ENCODE measurements at places on chromosomes 5 and 9.

DNA sequence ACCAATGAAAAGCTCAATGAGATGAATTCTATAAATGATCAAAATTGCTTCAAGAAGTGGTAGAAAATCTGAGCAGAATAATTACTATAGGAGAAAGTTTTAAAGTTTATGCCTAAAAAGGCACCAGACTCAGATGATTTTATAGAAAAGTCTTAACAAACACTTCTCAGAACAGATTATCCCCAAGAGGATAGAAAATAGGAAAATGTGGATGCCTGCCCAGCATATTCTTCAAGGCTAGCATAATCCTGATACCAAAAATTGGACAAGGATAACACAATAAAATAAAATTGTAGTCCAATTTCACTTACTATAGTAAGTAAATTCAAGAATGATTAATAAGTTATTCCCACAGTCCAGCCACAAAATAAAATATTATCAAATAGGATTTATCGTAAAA lies 397.0 kb downstream of the NR2F1-AS1 start:
- no peak for DNase-seq

DNA sequence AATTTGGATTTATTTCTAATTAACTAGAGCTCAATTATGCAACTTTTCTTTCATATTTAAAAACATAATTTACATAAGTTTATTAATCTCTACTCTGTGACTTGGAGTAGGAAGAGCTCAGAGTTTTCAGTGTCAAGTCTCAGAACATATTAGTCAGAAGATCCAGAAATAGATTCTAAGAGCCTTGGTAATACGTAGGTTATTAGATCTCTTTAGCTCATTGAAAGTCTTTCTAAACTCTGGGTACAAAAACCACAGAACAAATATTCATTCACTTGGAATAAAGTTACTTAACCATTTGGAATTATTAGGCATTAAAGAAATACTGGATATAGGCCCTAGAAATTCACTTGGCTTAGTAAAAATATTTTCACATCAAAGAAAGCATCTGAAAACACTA lies 26.3 kb upstream of the ISCA1 start:
- DNase-seq: no peak

DNA sequence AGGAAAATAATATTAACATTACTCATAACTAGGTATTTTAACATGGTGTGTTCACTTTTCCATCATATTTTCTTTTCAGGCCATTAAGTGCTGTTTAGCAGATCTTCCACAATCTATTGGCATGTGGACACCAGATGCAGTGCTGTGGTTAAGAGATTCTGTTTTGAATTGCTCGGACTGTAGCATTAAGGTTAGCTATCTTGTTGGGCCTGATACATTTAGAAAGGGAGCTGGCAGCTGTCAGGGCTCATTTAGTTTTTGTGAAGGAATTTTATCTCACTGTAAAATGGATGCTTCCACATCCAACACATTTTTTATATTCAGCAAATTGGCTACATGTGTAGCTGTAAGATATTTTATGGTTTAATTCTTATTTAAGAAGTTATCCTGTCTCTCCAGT lies 20.7 kb upstream of the TMOD1 start:
- DNase-seq: no peak

GRCh38 chr5:168836603-168837231 lies 257.5 kb upstream of the PANK3 start:
- no peak for DNase-seq

GRCh38 chr9:135320943-135321342 lies 158.6 kb upstream of the PPP1R26 start:
- DNase-seq: no peak

- no peak for DNase-seq
These were observed 171.2 kb downstream of the HSPA4 start for GRCh38 chr5:133222979-133223378.

GRCh38 chr9:113057193-113057592 lies 669 bp upstream of the ZFP37 start:
- no peak for DNase-seq

- no peak for DNase-seq
These were observed 269.8 kb downstream of the SYK start for GRCh38 chr9:91071184-91071990.

GRCh38 chr5:177123789-177124485 lies 9.6 kb upstream of the NSD1 start:
- DNase-seq: no peak

GRCh38 chr5:8700222-8700621 lies 831.3 kb downstream of the MTRR start:
- DNase-seq: no peak

DNA sequence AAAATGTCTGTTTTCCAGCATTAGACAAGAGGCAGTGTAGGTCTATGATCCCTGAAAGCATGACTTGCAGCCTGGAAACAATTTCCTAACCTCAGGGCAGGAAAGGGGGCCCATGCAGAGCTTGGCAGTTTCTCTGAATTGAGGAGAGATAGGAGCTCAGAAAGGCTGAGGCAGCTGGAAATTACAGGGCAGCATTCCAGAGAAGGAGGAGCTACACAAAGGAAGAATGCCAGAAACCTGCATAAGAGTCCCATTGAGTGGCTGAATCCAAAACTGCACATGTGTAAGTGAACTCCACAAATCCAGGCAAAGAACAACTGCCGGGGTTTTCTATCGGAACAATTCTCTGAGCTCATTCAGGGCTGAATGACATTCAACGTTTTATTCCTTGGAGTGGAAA lies 346.8 kb downstream of the PIK3R1 start:
- no peak for DNase-seq

GRCh38 chr5:59335544-59335943 lies 558.0 kb downstream of the PDE4D start:
- no peak for DNase-seq

DNA sequence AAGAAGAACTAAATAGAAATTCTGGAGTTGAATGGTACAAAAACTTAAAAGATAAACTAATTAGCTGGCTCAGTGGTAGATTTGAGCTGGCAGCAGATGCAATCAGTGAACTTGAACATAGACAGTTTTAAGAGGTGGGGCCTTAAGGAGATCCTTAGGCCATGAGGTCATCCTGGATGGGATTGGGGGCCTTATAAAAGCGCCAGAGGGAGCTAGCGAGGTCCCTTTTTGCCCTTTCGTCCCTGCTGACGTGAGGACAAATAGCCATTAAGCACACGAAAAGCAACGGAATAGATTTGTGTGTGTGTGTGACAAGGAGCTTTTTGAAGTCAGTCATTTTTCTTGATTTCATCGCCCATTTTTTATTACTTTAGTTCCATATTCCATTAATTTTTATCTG lies 83.3 kb downstream of the ZNF354C start:
- no peak for DNase-seq

- no peak for DNase-seq
These were observed 9.2 kb upstream of the CFAP95 start for GRCh38 chr9:69811351-69811868.

DNA sequence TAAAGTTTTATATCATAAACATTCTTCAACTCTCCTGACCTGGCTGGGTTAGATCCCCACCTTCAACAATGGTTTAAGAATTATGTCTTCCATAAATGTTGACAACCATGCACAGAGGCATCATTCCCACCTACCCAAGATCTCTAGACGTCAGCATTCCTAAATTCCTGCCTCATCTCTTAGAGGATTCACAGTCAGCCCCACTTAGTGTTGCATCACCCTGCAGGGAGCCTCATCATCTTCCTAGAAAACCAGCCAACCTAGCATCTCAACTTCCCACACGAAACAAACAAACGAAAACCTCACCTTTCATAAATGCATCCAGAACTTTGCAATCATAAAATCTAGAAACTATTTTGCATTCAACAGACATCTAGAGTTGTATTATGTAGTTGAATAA lies 816.1 kb upstream of the C9orf72 start:
- DNase-seq: no peak

DNA sequence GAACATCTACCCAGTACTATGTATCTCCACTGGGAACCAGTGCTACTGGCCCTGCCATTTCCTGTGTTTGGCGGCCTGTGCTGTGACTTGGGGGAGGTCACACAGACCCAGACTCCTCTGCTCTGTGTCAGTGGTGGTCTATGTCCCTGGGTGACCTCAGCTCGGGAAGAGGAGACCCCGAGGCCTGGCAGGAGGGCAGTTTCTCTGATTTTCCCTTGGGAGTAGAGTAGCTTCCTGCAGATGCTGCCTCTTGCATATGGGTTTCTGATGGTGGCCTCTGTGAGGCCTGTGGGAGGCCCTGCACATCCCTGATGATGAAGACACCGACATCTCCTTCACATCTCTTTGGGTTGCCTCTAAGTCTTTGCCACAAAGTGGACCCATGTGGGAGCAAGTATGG lies 13.0 kb upstream of the SMIM32 start:
- DNase-seq: no peak

- DNase-seq: no peak
These were observed 8.1 kb downstream of the IDNK start for GRCh38 chr9:83630938-83631457.

DNA sequence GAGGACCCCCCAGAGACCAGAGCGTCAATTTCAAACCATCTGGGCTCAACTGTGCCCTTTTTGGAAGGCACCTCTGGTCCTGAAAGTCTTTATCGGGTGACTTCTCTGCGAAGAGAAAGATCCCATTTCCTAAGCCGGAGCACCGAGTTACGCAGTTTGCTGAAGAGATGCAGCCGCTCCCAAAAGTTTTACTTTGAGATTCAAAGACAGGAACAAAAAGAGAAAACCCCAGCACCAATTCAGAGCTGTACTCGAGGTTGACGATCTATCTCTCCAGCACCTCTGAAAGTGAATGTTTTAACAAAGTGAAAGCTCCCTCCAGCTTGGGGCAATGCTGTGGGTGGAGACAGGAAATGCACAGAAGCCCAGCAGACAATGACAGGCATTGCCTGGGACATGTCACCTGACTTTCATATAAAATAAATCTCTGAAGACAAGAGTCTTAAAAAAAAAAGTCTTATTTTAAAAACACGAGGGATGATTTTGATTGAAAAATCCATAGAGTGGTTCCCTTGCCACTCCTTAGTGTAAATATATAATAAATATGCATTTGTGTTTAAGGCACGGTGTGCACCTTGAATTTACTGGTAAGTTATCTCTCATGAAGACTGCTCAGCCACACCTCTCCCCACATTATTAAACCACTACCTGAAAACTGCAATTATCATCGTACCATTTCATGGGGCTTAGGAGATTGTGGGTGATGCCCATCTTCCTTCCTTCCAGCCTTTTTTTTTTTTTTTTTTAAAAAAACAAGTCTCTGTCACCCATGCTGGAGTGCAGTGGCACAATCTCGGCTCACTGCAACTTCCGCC lies 79.9 kb downstream of the FNBP1 start:
- peak; percentile 32 for DNase-seq

- no peak for DNase-seq
These were observed 52.3 kb upstream of the FAM120AOS start for GRCh38 chr9:93505541-93506132.

- no peak for DNase-seq
These were observed 28.9 kb upstream of the RECK start for GRCh38 chr9:36007852-36008251.

DNA sequence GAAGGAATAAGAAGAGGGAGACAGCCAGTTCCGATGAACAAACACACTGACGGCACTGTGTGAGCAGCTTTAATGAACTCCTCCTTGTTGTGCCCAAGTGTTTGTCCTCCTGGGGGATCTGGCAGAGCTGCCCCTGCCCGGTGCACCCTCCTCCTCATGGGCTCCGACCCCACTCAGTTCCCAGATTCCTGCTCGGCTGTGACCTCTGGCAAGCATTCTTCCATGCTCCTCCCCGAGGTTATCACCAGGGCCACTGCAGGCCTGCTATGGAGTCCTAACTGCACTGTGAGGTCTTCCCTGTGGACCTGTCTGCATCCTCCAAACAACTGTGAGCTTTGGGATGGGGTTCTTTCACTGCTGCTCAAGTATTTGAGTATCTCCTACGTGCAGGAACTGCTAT lies 142.2 kb downstream of the DCP2 start:
- no peak for DNase-seq

DNA sequence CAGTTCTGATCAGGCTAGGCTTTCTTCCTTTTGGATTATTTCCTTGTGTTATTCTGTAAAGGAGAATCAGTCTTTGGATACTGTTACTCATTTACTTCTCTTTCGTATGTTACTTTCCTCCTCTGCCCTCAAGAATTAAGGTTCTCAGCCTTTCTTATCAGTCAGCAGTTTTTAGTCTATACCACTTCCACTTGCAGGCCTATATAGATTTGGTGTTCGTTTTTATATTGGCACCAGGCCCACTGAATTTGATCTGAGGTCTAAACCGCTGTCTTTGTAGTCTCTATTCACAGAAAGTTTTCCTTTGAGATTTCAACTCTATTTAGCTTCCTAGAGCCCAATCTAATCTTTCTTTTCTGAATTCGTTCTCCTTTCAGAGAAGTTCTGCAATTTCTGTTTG lies 62.8 kb downstream of the ERBIN start:
- no peak for DNase-seq

- DNase-seq: no peak
These were observed 166.8 kb downstream of the PAX5 start for GRCh38 chr9:36867241-36867640.

GRCh38 chr5:131773805-131774204 lies 23.0 kb downstream of the FNIP1 start:
- DNase-seq: no peak

DNA sequence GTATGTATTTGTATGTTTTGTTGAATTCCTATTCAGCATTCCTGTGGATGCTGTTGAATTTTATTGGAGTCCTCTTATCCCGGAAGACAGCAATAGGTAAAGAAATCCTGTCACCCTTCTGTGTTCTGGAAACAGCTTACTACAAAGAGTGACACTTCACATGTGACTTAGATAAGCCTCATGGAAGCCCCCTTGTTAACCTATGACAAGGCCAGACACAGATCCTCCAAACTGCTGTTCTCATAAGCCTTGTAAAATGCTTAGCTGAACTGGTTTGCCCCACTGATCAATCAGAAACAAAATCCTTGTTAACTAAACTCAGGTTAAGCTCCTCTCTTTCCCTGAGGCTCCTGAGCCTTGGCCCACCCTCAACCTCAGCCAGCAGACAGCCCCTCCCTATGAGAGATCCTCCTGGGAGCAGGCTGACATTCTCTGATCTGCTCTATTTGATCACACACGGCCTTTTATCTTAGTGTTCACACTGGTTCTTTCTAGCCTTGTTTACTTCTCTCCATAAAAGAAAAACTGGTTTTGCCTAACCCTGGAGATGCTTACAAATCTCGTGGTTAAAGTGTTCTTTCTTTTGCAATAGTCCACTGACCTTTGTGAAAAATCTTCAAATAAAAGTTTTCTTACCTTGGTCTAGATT lies 29.4 kb upstream of the ATP6V1G1 start:
- DNase-seq: no peak
